ENCODE measurements at places on chromosomes 11 and 22.

GRCh38 chr11:84130646-84131427 is 844.7 kb upstream of the CCDC90B start:
- no peak for DNase-seq

DNA sequence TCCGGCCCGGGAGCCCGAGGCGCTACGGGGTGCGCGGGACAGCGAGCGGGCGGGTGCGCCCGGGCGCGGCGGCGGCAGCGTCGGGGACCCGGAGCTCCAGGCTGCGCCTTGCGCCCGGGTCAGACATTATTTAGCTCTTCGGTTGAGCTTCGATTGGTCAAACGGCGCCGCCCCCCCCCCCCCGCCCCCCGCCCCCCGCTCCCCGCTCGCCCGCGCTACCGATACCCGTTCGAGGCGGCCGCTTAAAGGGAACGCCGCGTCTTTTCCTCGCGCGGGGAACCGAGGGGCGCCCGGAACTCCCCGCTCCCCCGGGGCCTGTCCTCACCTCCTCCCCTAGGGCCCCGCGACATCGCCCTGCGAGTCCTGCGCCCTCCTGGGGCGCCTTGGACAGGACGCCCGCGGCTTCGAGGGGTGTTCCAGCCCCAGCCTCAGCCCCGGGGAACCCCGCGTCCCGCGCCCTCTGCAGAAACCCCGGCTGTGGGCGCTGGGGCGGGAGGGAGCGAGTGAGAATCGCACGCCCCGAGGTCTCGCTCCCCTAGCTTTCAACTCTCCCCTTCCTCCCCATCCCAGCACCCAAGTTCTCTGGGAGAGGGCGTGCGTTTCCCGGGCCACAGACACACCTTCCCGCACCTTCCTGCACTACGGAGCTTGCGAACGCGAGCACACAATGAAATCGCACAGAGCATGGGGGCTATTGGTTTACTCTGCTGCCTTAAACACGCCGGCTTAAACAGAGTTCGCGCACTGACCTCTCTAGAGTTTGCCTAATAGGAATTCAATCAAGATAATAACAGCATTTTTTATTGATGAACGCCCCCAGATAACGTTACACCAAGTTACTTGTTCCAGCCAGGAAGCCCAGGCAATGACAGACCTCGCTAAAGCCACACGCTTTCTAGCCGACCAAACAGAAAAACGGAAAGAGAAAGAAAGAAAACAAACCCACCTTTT is at the start of gene BDNF:
BDNF (minus strand) TSS at position 105 of the 951 bp plus-strand sequence. CDS start 41,891 bp downstream, outside the sequence.
- DNase-seq = no peak

GRCh38 chr22:48071828-48072227 is 1309.4 kb downstream of the TBC1D22A start:
- no peak for DNase-seq

DNA sequence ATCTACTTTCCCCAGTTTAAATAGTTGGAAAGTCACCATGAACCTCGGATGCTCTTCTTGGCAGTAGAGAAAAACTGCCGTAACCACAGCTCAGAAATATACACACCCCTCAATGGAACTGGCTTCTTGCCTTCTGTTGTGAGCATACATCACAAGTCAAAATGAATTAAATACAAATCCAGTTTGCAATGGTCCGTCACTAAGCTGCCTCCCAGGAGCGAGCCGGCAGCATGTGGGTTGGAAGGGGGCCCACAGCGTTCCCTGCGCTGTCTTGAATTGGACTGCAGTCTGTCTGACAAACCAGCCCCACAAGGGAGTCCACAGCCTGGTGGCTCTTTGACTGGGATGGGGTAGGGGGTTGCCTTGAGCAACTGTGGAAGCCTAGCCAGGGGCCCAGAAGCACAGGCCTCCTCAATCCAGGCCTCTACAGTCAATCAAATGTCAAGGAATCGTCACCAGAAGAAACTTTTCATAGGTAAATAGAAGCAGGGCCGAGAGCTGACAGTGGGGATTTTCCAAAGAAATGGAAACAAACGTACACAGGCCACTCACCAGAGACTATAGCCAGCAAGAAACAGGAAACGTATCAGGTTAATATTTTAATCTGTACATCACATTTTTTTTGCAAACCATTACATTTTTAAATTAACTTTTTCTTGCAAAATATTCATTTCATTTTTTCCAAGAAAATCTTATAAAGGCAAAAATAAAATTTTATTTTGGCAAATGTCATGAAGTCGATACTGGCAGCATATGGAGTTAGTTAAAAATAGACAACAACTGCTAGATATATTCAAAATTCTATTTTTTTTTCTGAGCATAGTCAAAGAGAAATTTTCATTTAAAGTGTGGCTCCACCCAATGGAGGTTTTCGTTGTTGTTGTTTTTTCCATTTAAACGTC is 38.5 kb downstream of the C11orf58 start:
- DNase-seq = no peak

DNA sequence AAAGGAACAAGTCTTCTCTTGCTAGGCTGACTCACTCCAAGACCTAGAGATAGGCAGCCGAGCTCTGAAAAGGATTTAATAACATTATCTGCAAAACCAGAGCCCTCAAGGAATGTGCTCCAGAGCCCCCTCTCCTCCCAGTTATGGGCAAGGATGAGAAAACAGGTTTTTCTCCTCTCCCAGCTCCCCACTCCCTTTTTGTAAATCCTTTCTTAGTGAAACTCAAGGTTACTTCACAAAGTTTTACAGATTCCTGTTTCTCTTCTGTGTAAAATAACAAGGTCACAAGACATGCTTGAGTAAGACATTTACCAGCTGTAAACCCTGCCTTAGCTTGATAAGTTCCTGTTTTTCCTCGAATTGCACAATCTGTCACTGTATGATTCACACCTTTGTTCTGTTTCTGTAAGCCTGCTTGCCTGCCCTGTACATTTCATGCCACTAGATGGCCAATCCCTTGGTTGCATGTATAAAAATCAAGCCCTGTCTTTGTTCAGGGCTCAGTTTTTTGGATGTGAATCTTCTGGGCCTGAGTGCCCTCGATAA is 489.4 kb downstream of the KCNA4 start:
- no peak for DNase-seq

DNA sequence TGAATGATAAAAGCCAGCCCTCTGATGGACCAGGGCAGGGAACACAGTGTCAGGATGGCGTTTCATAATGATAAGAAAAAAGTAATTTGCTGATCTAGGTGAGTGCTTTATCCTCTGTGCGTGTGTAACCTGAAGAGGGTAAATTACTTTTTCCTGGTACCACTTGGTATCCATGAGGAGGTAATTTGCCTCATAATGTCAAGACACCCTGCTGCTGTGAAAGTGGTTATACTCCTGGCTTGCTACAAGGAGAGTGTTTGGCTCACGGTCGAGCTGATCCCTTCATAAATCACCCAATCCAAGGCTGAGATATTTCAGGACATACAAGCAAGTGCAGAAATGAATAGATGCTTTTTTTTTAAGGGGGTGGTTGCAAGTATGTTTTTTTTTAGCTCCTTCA is 207.2 kb upstream of the PGR start:
- DNase-seq = no peak

GRCh38 chr11:8059571-8060011 is 21.4 kb upstream of the TUB start:
- DNase-seq = no peak

GRCh38 chr11:16261836-16262644 is 94.3 kb downstream of the SOX6 start:
- DNase-seq = no peak

- DNase-seq = no peak
Observed at GRCh38 chr22:42277988-42278776, 7.7 kb upstream of the TCF20 start.

DNA sequence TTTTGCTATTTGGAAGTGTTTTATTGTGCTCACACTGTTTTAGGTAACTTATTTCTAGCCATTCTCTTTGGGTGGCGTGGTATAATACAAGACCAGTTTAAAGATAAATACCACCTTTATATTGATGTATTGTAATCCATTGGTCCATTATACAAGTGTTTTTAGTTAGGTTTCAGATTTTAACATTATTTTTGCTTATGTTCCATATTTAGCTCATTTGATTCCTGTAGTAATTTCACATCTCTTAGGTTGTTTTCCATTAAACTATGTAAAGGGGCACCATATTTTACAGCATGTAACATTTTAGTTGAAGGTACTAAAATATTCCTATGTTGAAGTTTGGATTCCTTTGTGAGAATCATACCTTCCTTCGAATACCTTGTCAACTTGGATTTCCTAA is 20.1 kb downstream of the EED start:
- DNase-seq = no peak

DNA sequence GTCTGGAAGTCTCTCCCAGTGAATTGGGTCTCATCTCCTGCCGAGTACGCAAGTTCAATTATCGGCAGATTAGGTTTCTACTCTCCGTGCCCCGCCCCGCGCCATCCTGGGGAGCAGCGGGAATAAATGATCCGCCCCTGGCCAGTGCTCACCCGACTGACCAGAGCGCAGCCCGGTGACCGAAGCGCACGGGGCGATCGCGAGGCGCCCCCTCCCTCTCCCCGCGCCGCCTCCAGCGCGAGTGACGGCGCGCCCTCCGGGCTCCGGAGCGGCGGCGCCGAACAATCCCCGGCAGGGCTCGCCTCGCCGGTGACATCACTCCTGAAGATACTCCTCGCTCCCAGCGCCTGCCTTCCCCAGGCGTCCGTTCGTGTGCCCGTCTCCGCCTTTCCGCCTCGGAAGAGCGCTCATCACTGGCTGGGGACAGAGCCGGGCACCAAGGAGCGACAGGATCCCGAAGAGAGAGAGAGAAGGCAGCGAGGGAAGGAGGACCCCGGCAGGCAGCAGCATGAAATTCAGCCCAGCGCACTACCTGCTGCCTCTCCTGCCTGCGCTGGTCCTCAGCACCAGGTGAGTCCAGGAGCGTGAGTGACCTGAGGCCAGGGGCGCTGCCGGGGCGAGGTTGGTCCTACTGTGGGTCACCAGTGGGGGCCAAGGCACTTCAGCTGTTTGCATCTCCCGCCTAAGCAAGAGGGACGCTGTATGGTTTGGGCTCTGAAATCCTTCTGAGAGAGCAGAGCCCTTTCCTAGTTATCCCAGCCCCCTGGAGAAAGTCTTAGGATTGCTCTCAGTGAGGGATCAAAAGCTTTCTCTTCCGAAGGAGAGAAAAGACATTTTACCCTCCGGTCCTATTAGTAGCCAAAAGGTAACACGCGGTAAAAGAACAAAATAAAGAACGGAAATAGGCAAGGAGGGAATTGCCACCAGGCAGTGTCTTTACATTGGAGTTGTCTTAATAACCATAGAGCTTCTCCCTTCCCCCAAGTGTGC is at the start of gene LUZP2:
LUZP2 (plus strand) TSS at position 318 of the 990 bp plus-strand sequence.
- DNase-seq = peak; percentile 61

DNA sequence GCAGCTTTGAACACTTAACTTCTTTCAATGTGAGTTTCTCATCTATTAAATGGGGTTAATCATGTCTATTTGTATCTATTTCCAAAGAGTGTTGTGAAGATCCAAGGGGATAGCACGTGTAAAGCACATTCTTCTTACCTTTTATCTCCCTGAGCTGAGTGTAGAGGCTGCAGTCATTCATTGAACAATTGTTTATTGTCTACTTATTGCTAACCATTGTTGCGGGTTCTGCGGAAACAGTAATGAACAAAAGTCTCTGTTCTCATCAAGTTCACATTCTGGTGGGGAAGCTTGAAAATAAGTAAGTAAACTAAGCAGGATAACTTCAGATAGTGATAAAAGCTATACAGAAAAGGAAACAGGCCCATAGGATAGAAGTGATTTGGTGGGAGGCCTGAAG is 27.4 kb upstream of the PLET1 start:
- DNase-seq = no peak

GRCh38 chr11:1878137-1879031 is 13.3 kb downstream of the PRR33 start:
- DNase-seq = peak; percentile 61

- no peak for DNase-seq
Observed at GRCh38 chr22:27440304-27440865, 361.2 kb downstream of the MN1 start.

- DNase-seq = no peak
Observed at GRCh38 chr22:26480611-26480932, 3.0 kb downstream of the HPS4 start.

GRCh38 chr22:44391015-44391414 is 78.3 kb upstream of the SHISAL1 start:
- peak; percentile 6 for DNase-seq

All from heart left ventricle (tissue), 16 donors.